ENCODE measurements at places on chromosomes 4 and X.

DNA sequence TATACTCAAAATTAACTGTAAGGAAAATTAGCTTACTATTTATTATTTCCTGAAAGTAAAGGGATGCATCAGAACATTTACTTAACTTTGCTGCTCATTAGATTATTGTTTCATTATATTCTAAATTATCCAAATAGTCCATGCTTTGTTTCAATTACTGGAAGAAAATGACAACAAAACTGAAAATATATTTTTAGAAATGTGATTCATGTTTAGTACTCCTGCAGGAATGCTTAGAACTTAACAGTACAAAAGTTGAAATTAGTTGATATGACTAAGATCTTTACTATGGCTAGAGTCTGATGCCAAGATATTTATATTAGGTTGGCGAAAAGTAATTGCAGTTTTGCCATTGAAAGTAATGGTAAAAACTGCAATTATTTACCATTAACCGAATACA lies 660.5 kb upstream of the PABPC4L start:
- DNase-seq, result no peak

GRCh38 chr4:86108137-86108536 lies 251.7 kb downstream of the MAPK10 start:
- DNase-seq, result no peak

DNA sequence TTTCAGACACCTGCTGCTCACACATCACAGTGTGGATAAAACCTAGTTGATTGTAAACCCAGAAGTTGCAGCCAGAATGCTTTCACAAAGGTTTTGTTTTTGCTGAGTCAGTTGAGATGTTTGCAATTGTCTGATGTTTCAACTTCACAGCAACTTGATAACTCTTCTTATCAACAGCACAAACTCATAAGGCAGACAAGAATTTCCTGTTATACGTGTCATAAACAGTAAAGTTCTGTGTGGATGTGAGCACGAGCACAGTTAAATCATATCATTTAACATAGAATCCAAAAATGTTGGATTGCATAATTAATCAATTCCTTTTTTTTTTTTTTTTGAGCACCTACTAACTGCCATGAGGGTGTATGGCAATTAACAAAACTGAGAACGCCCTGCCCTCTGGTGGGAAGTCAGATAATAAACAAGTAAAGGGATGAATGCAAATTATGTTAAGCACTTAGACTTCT lies 512.2 kb downstream of the PDHA2 start:
- DNase-seq, result no peak

DNA sequence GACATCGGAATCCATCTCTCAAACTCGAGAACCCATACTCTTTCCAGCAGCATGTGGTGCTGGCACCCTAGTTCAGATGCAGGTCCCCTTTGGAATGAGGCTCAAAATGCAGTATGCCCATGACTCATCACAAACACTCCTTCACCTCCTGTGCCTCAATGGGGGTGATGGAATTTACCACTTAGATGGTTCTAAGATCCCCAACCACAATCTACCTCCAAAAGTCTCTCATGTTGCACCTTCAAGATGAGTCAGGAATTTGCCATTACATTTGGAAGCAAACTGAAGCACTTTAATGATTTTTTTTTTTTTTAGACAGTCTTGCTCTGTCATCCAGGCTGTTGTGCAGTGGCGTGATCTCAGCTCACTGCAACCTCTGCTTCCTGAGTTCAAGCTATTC lies 8.5 kb upstream of the MID1 start:
- no peak for DNase-seq

DNA sequence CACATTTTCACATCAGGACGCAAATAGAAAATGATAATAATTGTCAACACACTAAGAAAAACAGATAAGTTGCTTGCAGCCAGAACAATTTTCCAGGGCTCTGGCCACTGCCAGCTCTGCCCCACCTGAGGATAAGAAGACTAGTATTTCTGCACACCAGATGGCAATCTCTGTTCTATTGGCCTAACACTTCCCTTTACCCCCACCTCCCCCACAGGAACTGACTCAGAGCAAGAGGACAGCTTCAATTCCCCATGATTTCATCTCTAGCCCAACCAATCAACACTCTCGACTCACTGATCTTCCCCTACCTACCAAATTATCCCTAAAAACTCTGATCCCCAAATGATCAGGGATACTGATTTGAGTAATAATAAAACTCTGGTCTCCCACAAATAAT lies 164.0 kb downstream of the SMARCA1 start:
- DNase-seq, result no peak

GRCh38 chr4:153228512-153229140 lies 24.4 kb downstream of the TRIM2 start:
- DNase-seq, result no peak

GRCh38 chr4:54224996-54225597 lies 4.0 kb upstream of the PDGFRA start:
- no peak for DNase-seq

GRCh38 chrX:56248492-56248891 lies 16.3 kb downstream of the KLF8 start:
- peak; percentile 51 for DNase-seq

DNA sequence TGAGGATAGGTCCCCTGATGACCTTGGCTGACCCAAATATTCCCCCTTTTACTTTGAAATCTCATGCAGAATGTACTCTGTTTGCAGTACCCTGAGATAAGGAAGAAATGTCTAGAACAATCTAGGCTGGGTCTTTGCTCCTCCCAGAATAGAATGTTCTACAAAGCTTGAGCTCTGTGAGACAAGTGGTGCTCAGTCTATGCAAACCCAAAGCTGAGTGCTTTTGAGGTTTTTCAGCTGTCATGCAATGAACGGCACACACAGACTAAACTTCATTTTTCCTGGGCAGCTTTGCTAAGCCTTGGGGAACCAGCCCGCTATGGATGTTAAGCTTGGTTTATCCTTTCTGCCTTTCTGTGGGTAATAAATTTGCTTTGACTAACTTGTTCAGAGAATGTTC lies 513.6 kb downstream of the FAT4 start:
- DNase-seq, result no peak

DNA sequence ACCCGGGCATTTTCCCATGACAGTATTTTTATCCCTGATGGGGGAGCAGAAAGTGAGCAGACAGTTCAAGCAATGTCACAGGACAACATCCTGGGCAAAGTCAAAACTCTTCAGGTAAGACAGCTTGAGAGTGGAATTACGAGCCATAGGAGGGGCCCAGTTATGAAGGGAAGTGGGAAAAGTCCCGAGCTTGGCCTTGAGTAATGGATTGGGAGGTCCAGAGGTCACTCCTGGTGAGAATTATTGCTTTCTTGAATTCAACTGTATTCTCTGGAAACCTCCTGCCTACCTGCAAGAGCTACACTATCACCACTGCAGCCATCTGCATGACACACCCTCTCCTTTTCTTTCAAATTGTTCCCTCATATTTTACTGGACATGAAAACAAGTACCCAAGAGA lies 89.1 kb downstream of the AASDH start:
- no peak for DNase-seq

DNA sequence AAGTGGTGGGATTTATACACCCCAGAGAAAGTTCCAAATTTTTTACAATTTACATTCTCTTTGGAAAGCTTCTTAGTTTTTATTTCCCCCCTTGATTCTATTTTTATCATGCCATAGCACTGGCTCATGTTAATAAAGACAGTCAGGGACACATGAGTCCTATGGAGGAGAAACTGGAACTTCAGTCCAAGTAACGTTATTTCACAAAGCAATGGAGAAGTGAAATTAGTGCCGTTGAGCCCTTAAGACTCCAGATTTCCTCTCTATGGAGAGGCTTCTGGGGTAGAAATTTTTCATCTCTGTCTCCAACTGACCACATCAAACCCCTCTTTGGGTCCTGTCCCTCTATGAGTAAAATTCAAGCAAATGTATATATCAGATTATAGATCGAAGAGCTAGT lies 12.8 kb upstream of the TASL start:
- DNase-seq, result no peak

DNA sequence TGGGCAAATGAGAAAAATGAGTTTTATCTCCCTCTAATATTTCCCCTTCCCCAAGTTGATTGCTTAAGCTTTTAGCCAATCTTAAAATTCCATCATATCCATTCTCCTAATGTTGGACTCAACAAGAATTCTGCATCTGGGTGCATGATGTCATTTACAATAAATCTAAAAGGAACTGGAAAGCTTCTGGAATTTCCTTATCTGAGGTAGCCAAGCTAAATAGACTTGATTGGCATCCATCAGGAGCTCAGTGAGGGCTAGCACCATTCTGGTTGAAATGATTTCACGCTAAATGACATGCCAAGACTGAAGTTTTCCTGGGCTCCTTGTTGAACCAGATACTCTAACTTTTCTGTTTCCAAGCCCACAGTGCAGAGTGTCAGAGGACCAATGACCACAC lies 110.3 kb upstream of the SCML1 start:
- no peak for DNase-seq

- no peak for DNase-seq
These were observed 3.1 kb downstream of the MAMLD1 start for GRCh38 chrX:150365990-150366911.

GRCh38 chr4:40842725-40843423 lies 93.1 kb downstream of the NSUN7 start:
- DNase-seq, result no peak

GRCh38 chr4:60799214-60799613 lies 400.9 kb upstream of the ADGRL3 start:
- DNase-seq, result no peak

DNA sequence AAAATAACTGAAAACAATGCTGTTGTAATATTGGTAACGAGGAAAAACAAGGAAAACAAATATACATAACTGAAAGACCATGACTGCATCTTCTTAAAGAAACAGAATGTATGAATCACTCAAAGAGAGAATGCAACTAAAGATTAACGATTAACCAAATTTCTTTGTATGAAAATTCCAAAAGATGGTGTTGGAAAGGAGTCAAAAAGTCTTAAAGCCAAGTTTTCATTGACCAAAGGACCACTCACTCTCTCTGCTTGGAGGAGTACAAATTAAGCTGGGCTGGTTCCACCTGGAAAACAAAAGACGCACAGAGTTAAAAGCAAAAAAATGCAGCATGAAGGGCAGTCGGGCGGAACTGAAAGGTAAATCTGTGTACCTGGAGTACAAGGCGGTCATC lies 1.8 kb downstream of the DCAF12L1 start:
- no peak for DNase-seq

DNA sequence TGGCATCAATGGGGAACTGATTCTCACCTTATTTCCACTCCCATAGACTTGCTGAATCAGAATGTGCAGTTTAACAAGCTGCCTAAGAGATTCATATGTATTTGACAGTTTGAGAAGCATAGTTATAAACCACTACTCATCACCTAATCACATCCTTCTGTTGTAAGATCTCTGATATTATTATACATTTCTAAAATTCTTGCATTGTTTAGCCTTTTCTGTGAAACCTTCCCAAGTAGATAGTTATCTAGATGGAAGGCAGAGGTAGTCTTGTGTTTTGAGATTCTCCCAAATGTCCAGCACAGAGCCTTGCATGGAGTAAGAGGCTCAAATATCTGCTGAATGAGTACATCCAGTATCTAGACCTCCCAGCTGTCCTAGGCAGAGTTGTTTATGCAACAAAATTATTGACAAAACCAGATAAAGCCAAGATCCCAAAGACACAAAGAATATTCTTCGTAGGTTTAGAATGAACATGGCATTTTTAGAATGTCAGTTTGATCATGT lies 227.3 kb downstream of the KDR start:
- no peak for DNase-seq

- no peak for DNase-seq
These were observed 22.2 kb downstream of the IQCM start for GRCh38 chr4:149793459-149793858.

DNA sequence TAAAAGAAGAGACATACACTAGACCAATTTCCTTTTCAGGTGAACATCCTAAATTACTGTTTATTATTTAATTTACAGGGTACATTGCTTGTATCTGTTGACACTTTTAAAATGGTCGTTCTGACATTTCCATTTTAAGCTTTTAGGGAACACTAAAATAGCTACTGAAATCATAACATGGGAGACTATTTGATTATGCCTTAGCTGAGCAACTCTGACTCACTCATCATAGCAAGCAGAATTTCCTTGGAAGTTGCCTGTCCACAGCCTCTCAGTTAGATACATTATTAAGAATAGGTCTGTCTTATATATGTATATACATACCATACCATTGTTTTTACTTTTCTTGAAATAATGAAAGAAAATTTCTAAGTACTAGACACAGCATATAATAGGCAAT lies 22.0 kb downstream of the GUCY1B1 start:
- no peak for DNase-seq

DNA sequence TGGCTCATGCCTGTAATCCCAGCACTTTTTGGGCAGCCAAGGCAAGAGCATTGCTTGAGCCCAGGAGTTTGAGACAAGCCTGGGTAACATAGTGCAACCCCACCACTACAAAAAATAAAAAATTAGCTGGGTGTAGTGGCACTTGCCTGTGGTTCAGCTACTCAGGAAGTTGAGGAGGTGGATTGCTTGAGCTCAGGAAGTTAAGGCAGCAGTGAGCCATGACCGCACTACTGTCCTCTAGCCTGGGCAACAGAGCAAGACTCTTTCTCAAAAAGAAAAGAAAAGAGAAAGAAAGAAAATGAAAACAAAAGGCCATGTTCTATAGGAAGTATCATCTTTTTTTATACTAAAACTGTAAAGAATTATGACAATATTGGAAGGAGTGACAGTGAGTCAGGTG lies 38.5 kb downstream of the NEK1 start:
- no peak for DNase-seq

- no peak for DNase-seq
These were observed 1.2 kb upstream of the CDK16 start for GRCh38 chrX:47217121-47217851.

- no peak for DNase-seq
These were observed 912.1 kb upstream of the GRIA3 start for GRCh38 chrX:122272011-122272410.

DNA sequence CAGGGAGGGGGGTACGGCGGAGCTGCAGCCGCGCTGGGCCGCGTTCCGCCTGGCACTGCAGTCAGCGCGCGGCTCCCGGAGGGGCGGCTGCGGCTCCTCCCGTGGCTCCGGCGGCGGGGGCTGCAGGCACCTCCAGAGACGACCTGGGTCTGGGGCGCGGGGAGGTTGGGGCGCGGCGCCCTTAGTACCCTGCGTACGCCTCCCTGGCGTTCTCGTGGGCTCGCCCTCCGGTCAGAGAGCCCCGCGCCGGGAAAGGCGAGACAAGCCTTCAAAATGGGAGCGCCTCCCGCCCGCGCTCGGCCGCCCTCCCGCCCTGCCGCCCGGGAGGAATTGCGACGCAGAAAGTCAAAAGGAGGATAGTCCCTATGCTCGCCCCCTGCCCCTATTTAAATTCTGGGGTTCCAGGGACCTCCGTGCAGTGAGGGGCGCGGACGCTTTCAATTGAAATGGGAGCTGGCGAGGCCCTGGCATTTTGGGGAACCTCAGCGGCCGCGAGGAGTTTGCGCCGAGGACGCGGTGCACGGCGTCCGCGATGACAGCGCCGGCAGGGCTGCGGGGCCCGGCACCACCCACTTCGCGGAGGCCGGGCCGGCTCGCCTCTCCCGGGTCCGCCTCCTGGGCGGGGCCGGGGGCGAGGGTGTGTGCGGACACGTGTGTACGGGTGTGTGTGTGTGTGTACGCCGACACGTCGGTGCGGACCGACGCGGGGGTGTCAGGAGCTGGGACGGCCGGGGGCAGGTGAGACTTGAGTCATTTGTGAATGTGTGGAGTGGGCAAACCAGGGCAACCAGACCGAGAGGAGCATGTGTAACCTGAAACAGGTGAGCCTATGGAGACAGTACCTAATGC lies 544 bp downstream of the HERC3 start:
- DNase-seq, result peak; percentile 87

GRCh38 chrX:117973110-117973807 lies 143.4 kb downstream of the KLHL13 start:
- no peak for DNase-seq

GRCh38 chr4:180398564-180398963 lies 1844.6 kb upstream of the TENM3 start:
- no peak for DNase-seq

- no peak for DNase-seq
These were observed 6.6 kb downstream of the PRIMPOL start for GRCh38 chr4:184655889-184656869.
